Muscle of leg (tissue), 16 donors: ENCODE measurements at places on chromosomes 5 and 9.

DNA sequence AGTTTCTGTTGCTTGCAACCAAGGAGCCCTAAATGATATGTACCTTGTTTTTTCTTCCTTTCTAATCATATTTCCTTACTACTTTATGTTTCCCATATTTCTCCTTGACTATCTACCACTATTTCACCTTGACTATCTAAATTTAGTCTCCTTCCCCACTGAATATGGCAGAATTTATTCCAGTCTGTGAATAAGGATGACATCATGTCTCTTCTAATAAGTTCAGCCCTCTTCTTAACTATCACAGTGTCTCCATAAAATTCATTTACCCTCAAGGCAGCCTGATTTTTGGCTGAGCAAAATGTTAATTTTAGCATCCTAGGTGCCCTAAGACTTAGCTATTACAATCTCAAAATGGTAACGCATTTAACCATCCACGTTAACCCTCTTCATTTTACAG lies 99.5 kb upstream of the EQTN start:
- peaks cover 2% of the 10 kb centered on the region for H3K27me3 ChIP-seq
- no peak overlapping the region for H3K4me3 ChIP-seq
- no peaks in the 10 kb centered on the region for H3K4me1 ChIP-seq
- H3K27ac ChIP-seq = no peak overlapping the region
- no peaks in the 10 kb centered on the region for H3K36me3 ChIP-seq

GRCh38 chr5:138468966-138469539 lies 3.8 kb downstream of the EGR1 start:
- H3K27me3 ChIP-seq = peaks cover 17% of the 10 kb centered on the region
- peaks cover 30% of the 10 kb centered on the region for H3K4me1 ChIP-seq
- no peak overlapping the region for H3K4me3 ChIP-seq
- no peak overlapping the region for H3K27ac ChIP-seq

- H3K27ac ChIP-seq = peak within 1 kb of the TSS; percentile 91
- no peaks in the 10 kb centered on the region for H3K27me3 ChIP-seq
- DNase-seq = peak; percentile 91
- peaks cover 15% of the 10 kb centered on the region for H3K4me1 ChIP-seq
- peaks cover 7% of the 10 kb centered on the region for H3K36me3 ChIP-seq
Measured at GRCh38 chr9:130053504-130054324, at the start of gene GPR107. TSS of gene GPR107 (plus strand) at chr9:130053906. CDS start at chr9:130053933, 27 bp downstream.

GRCh38 chr9:93228030-93228429 lies 44.1 kb downstream of the WNK2 start:
- no peaks in the 10 kb centered on the region for H3K36me3 ChIP-seq
- peaks cover 32% of the 10 kb centered on the region for H3K4me1 ChIP-seq
- no peak overlapping the region for H3K27ac ChIP-seq

- H3K27ac ChIP-seq = peak overlapping the region; percentile 66
- no peak for DNase-seq
- H3K27me3 ChIP-seq = no peaks in the 10 kb centered on the region
- H3K4me1 ChIP-seq = peaks cover 59% of the 10 kb centered on the region
- H3K4me3 ChIP-seq = no peak overlapping the region
Measured at GRCh38 chr5:172788771-172789686, 18.0 kb upstream of the DUSP1 start.

DNA sequence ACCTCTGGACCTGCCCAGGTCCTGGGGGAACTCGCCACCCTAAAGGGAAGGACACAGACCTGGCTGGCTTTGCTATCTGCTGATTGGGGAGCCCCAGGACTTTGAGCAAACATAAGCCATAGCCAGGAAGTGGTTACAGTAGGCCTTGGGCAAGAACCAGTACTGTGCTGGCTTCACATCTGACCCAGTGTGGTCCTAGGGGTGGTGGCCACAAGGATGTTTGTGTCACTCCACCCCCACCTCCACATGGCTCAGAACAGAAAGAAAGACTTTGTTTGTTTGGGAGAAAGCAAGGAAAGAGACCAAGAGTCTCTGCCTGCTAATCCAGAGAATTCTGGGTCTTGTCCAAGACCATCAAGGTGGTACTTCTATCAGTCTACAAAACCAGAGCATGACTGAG lies 334.2 kb downstream of the SPOCK1 start:
- H3K4me3 ChIP-seq = no peak overlapping the region
- no peaks in the 10 kb centered on the region for H3K27me3 ChIP-seq
- DNase-seq = no peak
- H3K27ac ChIP-seq = no peak overlapping the region

- H3K27ac ChIP-seq = peak overlapping the region; percentile 22
- no peaks in the 10 kb centered on the region for H3K36me3 ChIP-seq
- H3K27me3 ChIP-seq = no peaks in the 10 kb centered on the region
- peak; percentile 33 for DNase-seq
- H3K4me3 ChIP-seq = no peak overlapping the region
- H3K4me1 ChIP-seq = no peaks in the 10 kb centered on the region
Measured at GRCh38 chr5:80985600-80986228, 25.6 kb downstream of the RASGRF2 start.
